ENCODE measurements at places on chromosomes 1 and 21.
A peak's percentile ranks its signal among the peaks of the same experiment; 100 is the strongest.

- DNase-seq: no peak
Measured at GRCh38 chr1:45403298-45403697, 63.1 kb upstream of the MUTYH start.

- DNase-seq: no peak
Measured at GRCh38 chr1:243734308-243734695, 115.7 kb downstream of the AKT3 start.

DNA sequence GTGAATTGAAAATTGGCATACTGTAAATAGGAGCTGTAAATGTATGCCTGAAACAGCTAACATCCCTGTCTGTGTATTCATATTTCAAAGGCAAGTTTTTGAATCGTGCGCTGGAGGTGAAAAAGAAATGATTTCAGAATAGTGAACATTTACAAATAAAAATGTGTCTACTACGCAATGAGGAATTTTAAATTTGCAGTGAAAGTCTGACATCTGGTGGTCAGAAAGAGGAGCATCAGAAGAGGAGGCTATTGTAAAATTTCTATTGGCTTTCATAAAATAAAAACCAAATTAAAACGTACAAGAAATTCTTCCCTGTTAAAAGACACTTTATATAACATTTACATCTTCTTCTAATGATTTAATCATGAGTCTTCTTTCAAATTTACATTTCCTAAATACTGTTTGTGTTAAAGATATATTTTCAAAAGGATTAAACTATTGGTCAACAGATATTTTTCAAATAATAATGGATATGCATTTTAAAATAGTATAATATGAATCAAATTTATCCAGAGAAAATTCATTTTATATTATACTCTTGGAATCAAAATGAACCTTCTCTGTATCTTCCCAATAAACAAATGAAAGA, 113.7 kb upstream of the RRP15 start:
- DNase-seq: no peak

DNA sequence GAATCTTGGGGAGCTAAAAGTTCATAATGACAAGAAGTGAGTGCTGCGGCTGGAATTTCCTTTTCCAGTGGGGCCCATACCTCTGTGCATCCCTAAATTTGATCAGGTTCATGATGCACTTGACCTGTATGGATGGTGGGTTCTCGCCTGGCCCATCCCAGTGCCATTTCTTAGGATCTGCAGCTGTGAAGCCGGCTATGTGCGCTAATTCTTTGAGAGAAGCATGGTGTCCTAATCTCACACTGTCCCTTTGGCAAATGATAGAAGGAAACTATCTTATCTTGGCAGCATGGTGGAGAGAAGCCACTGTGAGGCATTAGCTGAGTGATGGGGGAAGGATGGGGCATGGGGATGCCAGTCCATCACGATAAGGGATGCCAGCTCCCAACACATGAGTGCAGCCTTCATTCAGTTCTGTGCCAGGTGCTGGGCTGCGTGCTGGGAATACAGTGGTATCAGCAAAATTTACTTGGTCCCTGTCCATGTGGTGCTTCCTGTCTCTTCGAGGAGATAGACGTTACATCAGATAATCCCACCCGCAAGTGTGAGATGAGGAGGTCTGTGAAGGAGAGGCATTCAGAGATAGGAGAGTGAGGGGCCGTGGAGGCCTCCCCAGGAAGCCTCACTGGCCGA, 30.5 kb downstream of the STUM start:
- no peak for DNase-seq

DNA sequence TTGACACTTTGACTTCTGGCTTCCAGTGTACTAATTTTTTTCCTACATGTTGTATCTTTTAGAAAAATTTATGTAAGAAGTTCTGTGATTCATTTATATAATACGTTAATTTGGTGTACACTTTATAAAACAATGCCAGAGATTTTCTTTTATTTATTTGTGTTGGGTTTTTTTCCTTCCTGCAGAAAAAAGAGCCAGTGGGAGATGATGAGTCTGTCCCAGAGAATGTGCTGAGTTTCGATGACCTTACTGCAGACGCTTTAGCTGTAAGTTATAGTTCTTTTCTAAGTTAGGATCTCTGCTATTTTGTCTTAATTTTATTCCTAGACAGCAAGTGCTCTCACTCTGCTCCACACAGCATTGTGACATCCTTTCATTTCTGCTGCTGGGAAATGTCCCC, 14.4 kb downstream of the SARS1 start:
- DNase-seq: no peak

GRCh38 chr1:30413111-30413440, 310.3 kb downstream of the MATN1 start:
- no peak for DNase-seq

- DNase-seq: no peak
Measured at GRCh38 chr21:36425286-36425685, 40.1 kb downstream of the CHAF1B start.

- no peak for DNase-seq
Measured at GRCh38 chr1:204997591-204998355, 45.2 kb upstream of the CNTN2 start.

DNA sequence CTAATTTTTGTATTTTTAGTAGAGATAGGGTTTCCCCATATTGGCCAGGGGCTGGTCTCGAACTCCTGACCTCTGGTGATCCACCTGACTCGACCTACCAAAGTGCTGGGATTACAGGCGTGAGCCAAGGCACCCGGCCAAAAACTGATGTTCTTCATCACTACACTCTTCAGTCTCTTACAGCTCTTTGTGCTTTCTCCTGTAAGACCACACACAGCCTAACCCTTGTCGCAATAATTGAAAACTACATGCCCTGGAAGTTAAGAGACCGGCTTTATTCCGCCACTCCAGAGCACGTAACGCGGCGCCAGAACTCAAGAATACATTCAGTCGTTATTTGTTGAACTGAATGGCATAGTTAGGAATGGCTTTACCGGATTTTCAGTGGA, 552 bp downstream of the GPATCH4 start:
- no peak for DNase-seq

- peak; percentile 48 for DNase-seq
Measured at GRCh38 chr1:19209439-19209989, 552 bp downstream of the UBR4 start.

- DNase-seq: no peak
Measured at GRCh38 chr1:211738691-211739301, 63.4 kb upstream of the NEK2 start.

GRCh38 chr1:213067352-213067751, 16.3 kb downstream of the RPS6KC1 start:
- DNase-seq: no peak

DNA sequence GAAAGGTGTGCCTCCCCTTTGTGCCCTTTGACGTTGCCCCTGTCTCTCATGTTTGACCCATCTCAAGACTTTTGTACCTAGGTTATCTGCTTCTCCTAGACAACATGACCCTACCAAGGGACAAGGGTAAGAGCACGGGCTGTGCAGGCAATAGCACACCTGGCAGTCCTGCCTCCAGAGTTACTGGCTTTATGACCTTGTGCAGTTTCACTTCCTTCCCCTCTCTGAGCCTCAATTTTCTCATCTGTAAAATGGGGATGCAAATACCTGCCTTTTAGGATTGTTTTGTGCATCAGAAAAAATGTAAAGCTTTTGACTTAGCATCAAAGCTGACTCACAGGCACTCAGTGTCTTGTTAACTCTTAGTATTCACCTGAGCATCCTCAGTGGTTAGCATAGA, 36.4 kb downstream of the ELK4 start:
- no peak for DNase-seq

GRCh38 chr1:76006234-76006633, 68.3 kb upstream of the ST6GALNAC3 start:
- DNase-seq: no peak

DNA sequence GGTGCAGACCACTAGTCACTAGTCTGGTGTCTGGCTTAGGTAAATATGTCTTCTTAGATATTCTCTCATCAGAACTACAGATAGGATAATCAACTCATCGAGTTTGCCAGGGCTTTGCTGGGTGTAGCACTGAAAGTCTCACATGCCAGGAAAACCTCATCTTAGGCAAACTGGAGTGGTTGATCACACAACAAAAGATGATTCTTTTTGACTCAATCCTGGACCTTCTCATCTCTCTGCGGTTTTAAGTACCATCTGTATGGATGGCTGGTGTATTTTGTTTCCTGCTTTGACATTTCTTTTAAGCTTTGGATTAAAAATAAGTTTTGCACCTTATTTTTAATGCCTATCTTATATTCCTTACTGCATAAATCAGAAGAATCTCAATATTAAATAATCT, 11.3 kb downstream of the GBP2 start:
- DNase-seq: no peak

DNA sequence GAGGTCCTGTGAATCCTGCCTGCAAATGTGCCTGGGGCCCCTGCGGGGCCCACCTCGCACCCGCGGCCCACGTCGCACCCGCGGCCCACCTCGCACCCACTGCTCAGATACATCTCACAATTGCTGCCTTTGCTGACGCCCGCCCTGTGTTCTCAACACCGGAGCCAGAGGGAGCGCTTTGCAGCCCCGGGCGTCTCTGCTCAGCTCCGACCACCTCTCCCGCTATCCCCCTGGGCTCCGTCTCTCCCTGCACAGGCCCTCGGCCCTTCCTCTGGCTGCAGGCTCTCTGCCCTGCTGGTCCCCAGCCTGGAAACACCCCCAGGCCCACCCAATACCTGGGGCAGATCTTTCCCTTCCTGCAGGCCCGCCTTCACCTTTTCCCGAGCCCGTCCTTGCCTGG, 44.8 kb downstream of the TP73 start:
- DNase-seq: no peak

DNA sequence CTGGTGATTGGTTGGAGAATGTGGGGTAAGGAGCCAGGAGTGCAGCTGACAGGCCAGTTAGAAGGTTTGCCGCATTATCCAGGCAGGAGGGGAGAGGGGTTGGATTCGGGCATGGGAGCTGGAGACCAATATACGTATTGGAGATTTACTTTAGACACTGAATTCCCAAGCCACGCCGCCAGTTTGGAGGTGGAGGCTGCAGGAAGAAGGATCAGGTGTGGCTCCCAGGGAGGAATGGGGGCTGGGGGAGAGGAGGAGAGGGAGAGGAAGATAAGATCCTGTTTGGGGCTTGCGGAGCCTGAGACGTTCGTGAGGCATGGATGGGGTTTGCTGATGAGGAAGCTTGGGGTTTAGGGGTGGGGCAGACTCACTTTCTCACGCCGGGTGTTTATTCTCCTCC, 155.1 kb upstream of the IGSF21 start:
- DNase-seq: no peak

GRCh38 chr1:230266456-230266855, 159.7 kb downstream of the PGBD5 start:
- DNase-seq: no peak

GRCh38 chr1:68144856-68145255, 87.5 kb downstream of the WLS start:
- no peak for DNase-seq

GRCh38 chr1:199404191-199404590, 623.3 kb upstream of the NR5A2 start:
- no peak for DNase-seq

GRCh38 chr21:31993826-31994825, 121.3 kb downstream of the HUNK start:
- no peak for DNase-seq

DNA sequence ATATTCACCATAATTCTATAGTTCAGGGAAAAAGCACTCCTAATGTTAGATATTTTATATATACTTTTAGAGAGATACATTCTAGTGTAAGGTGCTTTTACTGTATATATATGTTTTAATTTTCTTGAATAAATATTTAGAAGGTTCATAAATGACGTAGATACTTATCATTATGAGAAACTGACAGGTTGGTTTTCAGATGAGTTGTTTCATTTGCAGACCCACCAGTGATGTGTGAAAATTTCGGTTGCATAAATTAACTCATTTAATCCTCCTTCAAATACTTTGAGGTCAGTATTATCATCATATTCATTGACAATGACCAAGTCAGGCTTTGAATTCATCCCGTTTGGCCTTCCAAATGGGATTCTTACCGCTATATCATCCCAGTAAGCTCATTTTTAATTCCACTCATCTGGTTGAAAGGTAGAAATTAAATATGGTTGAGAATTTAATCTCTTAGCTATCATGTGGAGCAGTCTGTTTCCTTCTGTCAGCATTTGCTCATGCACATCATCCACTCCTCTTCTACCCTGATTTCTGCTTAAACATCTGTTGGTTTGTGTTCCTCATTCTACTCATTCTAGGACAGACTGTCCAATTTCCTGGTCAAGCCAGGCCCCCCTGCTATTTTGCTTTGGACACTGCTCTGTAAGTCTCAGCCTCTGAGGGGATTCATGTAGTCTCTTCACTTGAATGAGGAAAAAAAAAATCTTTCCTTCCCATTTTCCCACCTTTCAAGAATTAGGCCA, 1156.6 kb downstream of the PLA2G4A start:
- DNase-seq: no peak

- DNase-seq: no peak
Measured at GRCh38 chr1:40102896-40103295, 5.8 kb upstream of the PPT1 start.

- DNase-seq: no peak
Measured at GRCh38 chr1:29971703-29972102, 735.4 kb downstream of the PTPRU start.

DNA sequence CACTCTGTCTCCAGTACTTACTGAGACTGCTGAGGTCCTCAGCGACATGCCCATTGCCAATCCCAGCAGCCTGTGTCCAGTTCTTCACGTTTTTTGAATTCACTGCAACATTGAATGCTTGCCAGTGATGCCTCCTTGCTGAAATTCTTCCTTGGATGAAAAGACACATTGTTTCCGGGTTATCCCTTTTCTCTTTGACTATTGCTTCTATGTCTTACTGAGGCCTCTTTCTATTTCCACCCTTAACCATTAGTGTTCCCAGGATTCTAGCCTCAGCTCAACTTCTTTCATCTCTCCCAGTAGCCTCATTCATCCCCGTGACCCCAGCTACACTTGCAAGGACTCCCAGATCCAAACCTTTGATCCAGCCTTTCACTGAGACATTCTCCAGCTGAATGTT, 46.5 kb upstream of the KIF26B start:
- DNase-seq: no peak

DNA sequence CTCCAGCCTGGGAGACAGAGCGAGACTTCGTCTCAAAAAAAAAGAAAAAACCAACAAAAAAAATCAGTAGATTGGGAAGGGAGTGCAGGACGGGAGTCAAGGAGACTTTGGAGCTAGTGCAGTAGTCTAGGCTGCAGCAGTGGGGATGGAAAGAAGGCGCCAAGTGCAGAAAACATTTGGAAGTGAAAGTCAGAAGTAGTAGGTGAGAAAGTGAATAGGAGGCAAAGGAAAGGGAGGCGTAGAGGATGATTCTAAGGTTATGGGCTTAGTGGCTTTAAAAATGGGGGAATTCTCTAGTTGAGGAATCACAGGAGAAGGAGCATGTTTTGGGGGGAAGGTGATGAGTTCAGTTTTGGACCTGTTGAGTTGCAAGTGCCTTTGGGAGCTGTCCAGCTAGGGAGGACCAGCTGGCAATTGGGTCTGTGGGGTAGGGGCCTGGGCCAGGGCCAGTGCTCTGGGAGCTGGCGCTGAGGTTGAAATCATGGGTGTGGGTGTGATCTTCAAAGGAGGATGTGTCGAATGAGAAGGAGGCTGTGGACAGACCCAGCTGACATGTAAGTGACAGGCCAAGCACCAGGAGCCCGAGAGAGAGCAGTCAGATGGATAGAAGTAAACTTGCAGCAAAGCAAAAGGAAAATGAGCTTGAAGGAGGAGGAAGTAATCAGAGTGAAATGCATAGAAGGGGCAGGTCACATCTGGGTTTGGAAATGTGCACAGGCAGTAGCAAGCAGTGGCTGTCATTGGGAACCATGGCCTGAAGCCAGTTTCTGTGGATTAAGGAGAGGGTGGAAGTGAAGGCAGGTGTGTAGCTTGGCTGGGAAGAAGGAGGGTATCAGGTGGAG, 15.8 kb downstream of the TMCC2 start:
- no peak for DNase-seq
